ENCODE measurements at places on chromosomes 3 and 15.

- no peak for DNase-seq
Observed at GRCh38 chr3:150756491-150757059, 6.4 kb downstream of the SIAH2 start.

- DNase-seq: no peak
Observed at GRCh38 chr3:1576047-1576446, 483.2 kb downstream of the CNTN6 start.

DNA sequence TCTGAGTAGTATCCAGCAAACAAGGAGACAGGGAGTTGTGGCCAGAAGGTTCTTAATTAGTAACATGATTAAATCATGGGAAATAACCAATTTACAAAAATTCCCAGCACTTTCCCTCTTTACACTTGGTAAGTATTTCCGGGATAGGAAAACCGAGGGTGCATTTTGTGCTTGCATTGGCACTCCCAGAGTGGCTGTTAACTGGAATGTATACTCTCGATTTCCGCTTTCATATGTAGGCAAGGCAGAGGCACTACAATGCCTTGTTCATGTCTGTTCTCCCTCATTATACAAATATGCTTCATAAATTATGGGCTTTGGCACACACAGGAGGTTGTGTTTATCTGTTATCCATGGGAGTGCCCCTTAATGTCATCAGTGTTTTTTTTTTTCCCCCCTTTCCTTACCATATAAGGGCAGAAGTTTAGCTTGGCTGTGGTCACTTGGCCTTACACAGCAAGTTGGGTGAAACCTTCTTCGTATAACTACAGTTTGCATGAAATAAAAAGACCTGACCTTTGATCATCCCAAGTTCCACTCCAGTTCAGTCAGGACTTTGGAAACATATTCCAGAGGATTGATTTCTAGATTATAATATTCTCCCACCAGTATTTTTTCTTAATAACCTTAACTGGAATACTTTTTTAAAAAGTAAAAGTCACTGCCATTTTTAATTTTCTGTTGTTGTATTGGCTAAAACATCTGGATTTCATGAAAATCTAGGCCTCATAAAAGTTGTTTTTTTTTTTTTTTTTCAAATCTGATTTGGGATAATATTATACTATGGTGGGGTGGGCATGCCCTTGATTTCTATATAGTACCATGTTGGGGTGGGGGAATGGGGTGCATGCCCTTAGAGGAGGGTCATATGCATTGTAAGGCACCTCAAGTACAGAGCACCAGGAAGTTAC, 8.9 kb downstream of the TPM1 start:
- DNase-seq: no peak

DNA sequence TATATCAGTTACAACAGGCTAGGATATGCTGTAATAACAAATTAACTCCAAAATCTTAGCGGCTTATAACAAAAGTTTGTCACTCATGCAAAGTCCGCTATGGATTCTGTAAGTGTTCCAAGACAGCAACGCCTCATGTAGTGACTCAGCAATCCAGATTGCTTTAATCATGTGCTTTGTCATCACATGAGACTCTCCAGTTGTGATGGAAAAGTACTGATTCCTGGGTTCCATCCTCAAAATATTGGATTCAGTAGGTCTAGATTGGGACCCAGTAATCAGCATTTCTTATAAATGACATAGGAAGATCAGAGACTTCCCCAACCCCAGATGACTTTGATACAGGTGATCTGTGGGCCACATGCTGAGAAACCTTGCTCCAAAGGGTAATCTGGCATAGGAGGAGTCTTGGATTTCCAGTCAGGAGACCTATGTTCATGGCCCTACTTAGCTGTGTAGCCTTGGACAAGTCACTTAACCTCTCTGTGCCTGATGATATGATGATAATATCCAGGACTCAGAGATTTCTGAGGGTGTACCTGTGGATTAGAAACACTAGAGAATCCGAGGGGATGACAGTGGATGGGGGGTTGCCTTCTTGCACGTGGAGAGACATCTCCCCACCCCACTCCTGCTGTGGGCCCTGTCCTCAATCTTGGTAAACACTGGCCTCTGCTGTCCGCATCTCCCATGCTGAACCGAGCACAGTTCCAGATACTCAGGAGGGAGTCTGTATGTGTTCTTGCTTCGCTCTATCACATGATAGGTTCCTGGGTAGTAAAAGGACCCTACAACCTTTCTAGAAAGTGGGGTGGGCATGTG, 65.5 kb downstream of the CORO2B start:
- no peak for DNase-seq

DNA sequence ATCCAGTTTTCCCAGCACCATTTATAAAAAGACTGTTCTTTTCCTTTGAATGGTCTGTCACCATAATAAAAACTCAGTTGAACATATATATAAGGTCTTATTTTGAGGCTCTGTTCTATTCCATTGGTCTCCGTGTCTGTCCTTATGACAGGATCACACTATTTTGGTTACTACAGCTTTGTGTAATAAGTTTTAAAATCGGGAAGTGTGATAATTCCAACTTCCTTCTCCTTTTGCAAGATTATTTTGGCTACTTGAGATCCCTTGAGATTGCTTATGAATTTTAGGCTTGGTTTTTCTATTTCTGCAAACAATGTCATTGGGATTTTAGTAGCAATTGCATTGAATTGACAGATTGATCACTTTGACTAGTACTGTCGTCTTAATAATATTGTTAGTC, 35.7 kb downstream of the SACM1L start:
- DNase-seq: no peak

DNA sequence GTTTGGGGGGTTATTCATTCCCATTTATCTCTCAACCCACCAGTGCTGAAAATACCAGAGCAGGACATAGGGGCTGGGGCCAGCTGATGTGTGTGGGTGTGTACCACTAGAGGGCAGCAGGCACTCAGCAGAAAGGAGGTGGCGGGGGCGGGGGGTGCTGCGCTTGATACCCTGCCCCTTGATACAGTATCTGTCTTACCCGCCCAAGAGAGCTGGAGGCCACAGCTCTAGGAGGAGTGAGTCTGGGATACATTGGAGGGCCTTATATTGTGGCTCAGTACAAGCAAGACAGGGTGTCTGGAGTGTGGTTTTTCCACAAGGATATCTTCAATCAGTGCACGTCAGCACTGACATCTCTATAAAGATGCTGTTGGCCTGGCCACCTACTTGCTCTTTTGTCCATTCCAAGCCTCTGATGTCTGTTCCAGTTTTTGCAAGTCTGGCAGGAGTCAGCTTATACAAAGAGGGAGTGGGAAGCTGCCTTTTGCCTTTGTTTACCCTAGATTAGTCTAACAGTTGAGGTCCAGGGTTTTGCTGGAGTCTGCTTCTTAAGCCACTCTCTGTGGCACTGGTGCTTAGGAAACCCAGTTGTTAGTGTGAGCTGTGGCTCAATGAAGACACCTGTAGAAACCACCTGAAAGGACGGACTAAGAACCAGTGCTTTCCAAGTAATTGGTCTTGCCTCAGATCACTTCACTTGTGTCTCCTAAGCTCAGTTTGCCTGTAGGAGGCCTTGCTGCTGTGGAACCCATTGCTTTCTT, 1.5 kb upstream of the RBM15B start:
- peak; percentile 52 for DNase-seq

- no peak for DNase-seq
Observed at GRCh38 chr15:87032295-87032694, 952.6 kb downstream of the AGBL1 start.

GRCh38 chr15:49721091-49721490, 100.2 kb downstream of the DTWD1 start:
- DNase-seq: no peak

DNA sequence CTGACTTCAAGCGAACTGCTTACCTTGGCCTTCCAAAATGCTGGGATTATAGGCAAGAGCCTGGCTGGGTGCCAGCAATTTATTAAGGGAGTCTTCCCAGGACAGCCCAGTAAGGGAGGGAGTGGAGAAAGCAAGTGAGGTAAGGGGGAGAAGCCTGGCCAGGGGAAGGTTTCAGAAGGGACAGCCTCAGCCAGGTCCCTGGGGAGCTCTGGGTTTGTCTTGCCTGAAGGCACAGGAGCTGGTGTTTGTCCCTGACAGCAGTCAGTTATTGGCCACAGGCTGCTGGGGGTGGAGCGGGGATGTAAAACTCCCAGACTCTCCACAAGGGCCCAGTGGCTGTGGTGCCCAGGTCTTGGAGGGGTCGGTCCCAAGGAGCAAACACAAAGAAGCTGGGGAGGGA, 33.0 kb upstream of the CDCP1 start:
- no peak for DNase-seq

DNA sequence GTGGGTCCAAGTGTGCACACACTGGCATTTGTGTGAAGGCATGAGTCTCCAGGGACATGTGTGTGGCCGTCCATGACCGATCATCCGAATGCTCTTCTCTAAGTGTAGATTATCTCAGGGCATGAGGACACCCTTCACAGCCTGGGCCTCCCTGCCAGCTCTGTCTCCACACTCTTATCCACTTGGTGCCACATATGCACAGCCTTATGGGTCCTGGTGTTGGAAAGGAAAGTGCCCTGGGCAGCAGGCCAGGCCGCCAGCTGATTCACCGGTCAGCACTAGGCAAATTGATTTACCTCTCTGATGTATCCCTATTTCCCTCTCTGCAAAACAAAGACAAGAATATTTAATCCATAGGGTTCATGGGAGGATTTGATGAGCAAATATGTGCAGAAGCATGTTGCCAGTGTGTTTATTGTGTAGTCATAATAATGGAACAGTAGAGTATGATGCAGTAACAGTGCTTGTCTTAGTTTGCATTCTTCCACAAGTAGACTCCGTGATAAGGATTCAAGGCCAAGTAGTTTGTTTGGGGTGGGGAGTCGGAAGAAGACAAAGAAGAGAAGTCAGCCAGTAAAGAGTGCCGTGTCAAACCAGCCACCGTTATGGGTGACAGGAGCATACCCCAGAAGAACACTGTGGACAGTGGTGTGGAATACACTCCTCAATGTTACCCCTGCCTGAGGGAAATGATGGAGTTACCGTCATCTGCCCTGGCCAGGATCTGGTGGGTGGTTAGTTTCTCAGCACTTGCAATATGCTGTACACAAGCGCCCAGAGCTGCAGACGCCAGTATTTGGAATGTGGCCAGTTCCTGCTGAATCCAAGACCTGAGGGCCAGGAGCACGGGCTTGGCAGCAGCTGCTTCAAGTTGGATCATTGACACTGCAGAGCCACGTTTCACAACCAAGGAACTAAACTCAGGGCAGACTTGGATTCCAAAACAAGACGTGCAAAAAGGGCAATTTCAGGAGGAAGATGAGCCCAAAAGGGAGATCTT, 85.1 kb downstream of the MTHFS start:
- no peak for DNase-seq

- no peak for DNase-seq
Observed at GRCh38 chr3:176873261-176873660, 324.0 kb downstream of the TBL1XR1 start.

GRCh38 chr15:79380755-79381497, 51.2 kb upstream of the MINAR1 start:
- DNase-seq: peak; percentile 84

GRCh38 chr3:43704697-43705096, 14.0 kb downstream of the ABHD5 start:
- no peak for DNase-seq

GRCh38 chr3:187802928-187803259, 57.6 kb upstream of the BCL6 start:
- no peak for DNase-seq

Measured in retina (tissue), 1 donor.